Stimulated activated naive CD8-positive, alpha-beta T cell treated with anti-CD3 and anti-CD28 coated beads, Interleukin-15, amount 100 ng/mL, for 72 hours (primary cell): ENCODE measurements at places on chromosomes 7 and 10.
A peak's percentile ranks its signal among the peaks of the same experiment; 100 is the strongest.

DNA sequence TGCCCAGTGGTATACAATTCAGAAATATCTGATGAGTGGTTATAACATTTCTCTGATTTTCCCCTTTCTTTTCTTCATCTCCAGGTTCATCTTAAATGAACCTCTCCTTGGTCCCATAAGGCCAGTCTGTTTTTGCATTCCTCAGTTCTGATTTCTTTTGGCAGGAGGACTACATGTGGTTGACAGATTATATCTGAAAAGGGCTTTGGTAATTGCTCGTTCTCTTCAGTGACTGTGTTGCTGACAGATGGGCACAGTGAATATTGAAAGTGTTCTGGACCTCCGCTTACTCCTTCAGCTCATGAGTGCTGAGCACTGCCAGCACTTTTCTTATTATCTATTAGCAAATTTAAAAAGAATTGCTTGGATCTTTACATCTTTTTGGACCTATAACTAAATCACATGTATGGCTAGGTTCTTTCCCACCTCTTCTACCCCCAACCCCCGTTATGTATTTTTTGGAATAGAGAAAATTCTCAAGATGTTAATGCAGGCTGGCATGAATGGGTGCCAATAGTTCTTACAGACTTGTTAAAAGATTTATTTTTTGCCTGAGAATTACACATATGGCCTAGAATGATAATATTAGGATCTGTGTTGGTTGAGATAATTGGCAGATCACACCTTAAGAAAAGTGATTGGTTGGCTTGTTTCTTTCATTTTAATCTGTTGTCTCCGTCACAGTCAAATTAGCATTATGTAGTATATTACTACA is 323.0 kb downstream of the EXOC4 start:
- no peak for DNase-seq

DNA sequence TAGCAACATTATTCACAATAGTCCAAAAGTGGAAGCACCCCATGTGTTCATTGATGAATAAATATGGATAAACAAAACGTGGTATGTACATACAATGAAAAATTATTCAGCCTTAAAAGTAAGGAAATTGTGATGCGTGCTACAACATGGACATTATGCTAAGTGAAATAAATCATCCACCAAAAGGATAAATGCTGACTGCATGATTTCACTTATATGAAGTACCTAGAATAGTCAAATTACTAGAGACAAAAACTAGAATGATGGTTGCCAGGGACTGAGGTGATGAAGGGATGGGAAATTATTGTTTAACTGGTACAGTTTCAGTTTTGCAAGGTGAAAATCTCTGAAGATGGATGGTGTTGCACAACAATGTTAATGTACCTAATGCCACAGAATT is 56.6 kb downstream of the THSD7A start:
- DNase-seq: no peak

DNA sequence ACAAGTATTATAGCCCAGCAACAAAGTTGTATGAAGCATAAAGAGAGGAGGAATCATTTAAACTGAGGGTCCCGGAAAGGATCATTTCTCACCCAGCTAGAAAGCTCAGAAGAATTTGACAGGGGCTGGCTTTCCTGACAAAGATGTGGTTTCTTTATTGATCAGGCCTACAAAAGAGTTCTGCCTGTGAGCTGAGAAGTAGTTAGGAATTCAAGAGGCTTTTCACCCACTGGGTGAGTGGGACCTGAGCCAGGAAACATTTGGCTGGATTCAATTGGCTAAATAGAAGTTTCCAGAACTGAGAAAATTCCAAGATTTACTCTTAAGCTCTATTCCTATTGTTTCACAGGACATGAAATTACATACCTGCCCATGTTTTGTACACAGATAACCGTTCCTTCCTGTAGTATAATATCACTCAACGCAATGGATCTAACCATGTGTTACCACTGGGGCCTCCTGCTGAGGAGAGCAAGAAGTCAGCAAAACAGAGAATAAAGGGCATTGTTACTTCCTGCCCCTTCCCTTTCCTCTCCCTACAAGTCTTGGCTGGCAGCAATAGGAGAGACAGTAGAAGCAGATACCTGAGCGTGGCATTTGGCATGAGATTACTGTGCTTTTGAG is 53.9 kb upstream of the PAPSS2 start:
- no peak for DNase-seq

- DNase-seq: no peak
Measured at GRCh38 chr7:53035499-53036412, at the start of gene POM121L12. Gene POM121L12 (plus strand): TSS chr7:53035633. CDS start chr7:53035672, 39 bp downstream.

DNA sequence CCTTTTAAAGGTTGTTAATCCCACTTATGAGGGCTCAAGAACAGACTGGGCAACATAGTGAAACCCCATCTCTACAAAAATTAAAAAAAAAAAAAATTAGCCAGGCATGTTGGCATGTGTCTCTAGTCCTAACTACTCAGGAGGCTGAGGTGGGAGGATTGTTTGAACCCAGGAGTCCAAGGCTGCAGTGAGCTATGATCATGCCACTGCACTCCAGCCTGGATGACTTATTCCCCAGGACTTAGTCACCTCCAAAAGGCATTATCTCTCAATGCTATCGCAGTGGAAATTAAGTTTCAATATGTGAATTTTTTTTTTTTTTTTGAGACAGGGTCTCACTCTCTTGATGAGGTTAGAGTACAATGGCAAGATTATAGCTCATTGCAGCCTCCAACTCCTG is 61.2 kb upstream of the TRIM24 start:
- DNase-seq: no peak

GRCh38 chr7:151725844-151726651 is 150.9 kb downstream of the PRKAG2 start:
- DNase-seq: no peak

DNA sequence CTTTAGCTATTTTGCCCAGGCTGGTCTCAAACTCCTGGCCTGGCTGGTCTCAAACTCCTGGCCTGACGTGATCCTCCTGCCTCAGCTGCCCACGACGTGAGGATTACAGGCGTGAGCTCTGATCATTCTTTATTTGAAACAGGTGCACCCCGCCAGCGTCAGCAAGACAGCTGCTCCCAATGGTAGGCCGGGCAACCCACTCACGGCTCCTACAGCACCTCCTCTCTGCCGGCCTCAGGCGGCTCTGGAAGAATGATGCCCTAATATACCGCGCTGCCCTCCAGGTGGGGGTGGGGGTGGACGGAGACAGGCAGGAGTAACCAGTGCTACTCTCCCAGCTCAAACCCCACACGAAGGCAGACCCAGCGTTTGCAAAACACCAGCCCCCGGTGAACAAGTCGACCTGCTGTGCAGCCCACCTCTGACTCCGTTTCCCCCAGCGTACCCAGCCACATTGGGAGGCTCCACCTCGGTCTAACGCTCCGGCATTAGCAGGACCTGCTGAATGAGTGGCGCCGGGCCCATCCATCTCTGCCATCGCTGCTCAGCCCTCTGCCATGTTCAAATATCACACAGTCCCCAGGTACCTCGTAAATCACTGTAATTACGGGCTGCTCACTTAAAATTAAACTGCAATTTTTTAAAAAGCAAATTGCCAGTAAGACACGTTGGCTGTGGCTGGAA is 148.6 kb downstream of the ELFN1 start:
- no peak for DNase-seq

- DNase-seq: no peak
Measured at GRCh38 chr7:4470246-4470645, 211.8 kb upstream of the FOXK1 start.

GRCh38 chr7:2894118-2894940 is 50.2 kb upstream of the GNA12 start:
- DNase-seq: peak; percentile 79

DNA sequence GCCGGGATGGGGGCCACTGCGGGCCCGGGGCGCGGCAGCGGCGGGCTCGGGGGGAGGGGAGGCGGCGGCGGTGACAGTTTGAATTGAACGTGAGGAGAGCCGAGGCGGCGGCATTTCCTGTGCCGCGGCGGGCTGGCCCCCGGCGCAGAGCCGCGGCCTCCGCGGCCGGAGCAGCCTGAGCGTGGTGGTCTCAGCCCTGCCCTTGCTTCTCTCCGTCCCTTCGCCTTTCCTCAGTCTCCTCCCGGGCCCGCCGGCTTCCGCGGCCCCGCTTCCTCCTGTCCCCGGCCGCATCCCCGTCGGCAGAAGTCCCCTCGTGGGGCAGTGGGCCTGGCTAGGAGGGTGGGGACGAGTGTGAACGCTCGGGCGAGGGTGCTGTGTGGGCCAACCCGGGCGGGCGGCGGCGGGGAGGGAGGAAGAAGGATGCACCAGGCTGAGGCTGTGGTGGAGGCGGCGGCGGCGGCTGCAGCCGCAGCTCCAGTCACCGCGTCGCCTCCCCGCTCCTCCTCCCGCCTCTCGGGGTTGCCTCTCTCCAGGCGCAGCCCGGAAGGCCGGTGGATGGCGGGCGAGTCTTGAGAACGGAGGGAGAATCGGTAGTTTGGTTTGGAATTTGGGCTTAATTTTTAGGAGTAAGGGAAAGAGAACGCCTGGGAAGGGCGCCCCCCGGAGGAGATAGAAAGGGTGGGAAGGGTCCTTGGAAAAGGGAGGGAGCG is 690 bp downstream of the SEPTIN7 start:
- peak; percentile 83 for DNase-seq

- DNase-seq: no peak
Measured at GRCh38 chr10:33945051-33945450, 610.6 kb upstream of the NRP1 start.

DNA sequence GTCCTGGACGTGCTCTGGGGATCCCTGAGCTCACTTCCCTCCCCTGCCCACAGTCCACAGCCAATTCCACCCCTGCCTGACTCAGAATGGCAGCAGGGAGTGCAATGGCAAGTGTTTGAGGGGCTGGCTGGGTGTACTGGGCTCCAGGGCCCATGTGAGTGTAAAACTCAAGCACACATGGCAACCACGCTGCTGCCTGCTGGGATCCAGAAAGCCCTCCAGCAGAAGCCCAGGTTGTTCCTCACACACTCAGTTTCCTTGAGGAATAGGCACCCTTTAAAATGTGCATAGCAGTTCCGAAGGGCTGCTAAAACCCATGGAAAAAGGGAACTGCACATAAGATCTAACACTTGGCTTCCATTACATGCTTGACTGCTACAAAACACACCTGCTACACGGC is 11.3 kb upstream of the ATP6V0A4 start:
- no peak for DNase-seq

GRCh38 chr7:50721160-50721559 is 61.5 kb downstream of the GRB10 start:
- no peak for DNase-seq

DNA sequence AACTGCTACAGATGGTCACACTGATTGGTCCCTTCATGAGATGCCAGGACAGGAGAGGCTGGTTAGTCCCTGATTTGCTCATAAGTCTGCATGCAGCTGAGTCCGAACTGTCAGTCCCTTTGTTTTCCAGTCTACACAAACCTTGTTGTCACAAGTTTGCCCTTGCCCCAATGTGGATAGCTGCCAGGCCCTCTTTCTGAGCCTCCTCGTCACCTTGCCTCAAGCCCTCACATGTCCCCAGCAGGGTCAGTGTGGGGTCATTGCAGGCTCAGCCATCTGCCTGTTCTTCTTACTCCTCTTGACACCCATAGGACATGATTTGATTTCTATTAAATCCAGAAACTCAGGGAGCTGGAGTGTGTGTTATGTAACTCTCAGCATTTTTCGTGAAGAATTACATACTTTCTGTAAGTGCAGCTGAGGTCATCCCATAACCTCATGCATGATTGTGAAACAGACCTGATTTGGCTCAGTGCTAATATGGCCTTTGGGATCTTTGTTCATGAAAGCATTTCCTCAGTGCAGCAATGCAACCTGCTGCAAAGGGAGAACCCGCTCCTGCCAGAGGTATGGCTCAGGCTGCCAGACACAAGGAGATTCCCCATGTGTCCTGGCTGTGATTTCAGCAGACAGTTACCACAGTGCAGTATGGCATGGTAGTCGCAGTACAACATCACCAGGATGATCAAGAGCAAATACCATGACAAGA is 70.0 kb upstream of the ZMIZ2 start:
- no peak for DNase-seq

DNA sequence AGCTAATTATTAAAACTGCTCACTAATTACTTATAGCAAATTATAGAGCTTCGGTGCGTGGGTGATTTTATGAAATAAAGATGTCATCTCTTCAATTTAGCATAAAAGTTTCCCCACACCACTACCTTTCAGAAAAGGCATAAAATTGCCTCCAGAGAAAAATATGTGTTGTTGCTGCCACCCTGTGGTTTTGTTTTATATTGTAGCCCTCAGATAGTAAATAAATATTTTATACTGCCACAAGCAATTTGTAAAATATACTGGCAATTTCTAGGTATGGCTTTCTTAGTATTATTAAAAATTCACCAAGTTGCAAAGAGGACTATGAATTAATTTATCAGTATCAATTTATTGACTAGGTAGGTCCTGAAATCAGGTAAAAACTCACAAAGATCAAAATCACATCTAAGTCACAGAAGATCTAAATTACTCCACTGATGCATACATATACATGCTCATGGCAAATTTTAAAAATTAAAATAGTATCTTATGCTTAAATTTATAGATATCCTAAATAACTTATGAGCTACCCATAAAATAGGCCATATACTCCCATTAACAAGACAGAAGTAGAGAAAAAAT is 26.5 kb downstream of the ASNS start:
- no peak for DNase-seq

- DNase-seq: no peak
Measured at GRCh38 chr10:131204406-131205152, 106.9 kb downstream of the TCERG1L start.

- no peak for DNase-seq
Measured at GRCh38 chr7:55179931-55180682, 161.3 kb downstream of the EGFR start.

DNA sequence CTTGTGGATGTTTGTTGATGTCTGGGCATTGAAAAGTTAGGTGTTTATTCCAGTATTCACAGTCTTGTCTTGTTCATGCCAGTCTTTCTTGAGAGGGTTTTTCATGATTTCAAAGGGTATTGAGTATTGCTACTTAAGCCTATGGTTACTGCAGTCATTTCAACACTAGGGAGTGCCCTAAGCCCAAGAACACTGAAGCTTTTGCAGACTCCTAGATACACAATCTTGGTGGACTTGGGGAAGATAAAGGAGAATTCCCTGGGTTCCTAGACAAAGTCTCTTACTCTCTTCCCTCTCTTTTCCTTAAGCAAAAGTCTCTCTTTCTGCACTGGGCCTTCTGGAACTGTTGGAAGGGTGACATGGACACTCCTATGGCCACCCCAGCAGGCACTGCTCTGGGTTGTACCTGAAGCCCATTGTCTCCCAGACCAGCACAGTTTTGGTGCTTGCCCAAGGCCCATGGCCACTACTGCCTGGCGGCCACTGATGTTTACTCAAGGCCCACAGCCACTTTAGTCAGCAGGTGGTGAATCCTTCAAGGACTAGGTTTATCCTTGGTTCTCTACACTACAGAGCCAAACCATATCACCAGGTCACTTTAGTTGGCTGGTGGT is 24.9 kb downstream of the SAMD9 start:
- DNase-seq: no peak
